ENCODE measurements at places on chromosomes 1 and 21.

DNA sequence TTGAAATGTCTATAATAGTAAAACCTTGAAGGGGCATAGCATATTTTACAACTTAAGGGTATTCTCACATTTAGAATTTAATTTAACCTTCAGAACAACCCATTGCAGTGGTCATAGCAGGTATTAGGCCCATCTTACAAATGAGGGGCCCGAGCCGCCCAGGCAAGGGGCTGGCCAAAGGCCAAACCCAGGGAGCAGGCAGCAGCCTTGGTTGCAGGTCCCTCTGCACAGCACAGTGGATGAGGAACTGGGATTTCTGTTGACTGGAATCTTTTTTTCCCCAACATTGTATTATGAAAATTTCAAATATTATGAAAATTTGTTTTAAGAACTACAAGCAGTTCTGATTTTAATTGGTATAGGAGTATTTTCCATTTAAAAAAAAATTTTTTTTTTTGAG is 33.2 kb downstream of the CCSAP start:
- no peak for DNase-seq

DNA sequence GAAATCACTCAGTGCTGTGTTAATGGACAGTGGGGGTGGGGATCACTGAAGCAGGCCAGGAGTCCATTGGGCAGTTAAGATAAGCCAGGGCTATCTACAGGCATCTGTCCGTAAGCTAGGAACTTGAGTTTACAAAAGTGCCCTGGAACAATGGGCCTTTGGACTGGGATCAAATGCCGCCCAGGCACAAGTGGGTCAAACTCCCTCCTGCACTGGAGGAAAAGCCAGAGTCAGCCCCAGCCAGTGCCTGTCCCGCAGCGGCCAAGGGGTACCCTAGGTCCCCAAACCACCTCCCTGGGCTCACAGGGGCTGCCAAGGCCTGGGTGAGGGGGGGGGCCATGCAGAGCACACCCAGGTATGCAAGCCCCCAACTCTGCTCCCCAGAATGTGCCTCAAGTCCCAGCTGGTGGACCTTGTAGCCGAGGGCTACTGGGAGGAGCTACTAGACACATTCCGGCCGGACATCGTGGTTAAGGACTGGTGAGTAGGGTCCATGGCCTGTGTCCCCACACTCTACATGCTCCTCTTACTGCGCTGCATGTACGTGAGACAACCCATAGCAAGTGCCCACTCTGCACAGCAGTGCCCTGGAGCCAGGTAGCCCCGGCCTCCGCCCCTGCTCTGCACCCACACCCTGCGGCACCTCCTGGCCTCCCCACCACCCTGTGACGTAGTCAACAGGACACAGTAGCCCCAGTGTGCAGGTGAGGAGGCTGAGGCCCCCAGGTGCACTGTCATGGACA is 7.7 kb downstream of the FBXO6 start:
- no peak for DNase-seq

GRCh38 chr21:29196670-29197191 is 66.3 kb downstream of the MAP3K7CL start:
- peak; percentile 42 for DNase-seq

DNA sequence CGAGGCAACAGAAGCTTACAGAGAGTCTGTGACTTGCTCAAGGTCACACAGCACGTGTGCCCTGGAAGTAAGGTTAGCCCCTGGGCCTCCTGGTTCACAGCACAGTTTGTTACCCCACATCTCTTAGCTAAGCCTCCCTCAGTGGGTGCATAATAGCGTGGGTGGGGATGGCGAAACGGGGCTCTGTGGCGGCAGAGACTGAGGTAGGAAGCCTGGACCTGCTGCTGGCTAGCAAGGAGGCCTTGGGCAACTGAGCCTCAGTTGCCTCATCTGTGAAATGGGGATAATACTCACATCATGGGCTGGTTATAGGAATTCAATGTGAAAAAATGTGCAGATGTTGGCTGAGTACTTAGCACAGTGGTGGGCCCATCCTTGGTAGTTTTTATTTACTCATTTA is 596 bp downstream of the PADI4 start:
- DNase-seq: no peak

- no peak for DNase-seq
Observed at GRCh38 chr1:4109628-4109940, 209.5 kb upstream of the C1orf174 start.

GRCh38 chr1:46396441-46397398 is 2.6 kb downstream of the FAAH start:
- DNase-seq: no peak

DNA sequence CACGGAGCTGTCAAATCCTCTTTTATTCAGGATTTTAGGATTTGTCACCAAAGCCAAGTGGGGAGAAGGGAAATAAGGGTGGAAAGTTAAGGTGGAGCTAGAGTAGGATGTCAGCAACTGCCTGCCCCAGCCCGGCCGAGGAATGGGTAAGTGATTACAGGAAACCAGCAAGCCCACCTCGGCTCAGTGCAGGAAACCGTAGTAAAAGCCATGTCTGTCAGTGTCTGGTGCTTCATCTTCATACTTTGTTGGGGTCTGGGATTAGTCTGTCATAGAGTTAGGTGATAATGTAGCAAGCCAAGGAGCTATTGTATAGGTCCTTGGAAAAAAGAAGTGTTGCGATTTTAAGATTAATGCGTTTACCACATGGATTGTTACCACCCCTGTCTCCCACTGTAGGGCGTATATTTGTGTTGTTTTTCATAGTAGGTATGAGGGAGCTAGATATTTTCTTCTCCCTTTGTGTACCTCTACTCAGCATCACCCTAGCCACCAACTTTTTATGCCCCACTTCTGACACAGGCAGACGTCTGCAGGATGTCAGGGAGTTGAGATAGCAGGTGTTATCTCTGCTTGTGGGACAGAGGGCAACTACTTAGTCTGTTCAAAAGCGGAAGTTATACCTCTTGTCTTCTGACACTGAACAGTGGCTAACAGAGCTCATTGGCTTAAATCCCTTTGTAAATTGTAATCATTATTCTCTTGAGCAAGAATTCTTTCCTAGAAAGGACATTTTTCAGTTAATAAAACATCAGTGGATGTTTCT is 253.7 kb downstream of the HHAT start:
- DNase-seq: no peak

DNA sequence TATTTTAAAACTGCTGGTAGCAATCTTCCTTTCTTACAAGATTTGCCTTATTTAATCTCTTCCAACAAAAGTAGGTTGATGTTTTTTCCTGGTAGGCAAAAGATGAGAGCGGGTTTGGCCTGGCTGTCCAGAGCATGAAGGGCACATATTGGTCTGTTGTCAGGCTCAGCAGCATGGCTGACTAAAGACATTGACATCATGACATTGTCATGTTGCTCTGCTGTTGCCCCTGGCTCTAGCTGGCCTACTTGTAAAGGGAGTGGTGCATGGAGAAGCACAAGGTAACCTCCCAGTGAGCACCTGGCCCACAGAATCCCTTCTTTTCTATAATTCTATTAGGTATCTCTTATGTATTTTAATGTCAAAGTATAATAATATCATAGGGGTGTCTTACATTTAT is 23.6 kb downstream of the GNPAT start:
- no peak for DNase-seq

GRCh38 chr1:233620065-233620464 is 6.2 kb downstream of the KCNK1 start:
- peak; percentile 87 for DNase-seq

DNA sequence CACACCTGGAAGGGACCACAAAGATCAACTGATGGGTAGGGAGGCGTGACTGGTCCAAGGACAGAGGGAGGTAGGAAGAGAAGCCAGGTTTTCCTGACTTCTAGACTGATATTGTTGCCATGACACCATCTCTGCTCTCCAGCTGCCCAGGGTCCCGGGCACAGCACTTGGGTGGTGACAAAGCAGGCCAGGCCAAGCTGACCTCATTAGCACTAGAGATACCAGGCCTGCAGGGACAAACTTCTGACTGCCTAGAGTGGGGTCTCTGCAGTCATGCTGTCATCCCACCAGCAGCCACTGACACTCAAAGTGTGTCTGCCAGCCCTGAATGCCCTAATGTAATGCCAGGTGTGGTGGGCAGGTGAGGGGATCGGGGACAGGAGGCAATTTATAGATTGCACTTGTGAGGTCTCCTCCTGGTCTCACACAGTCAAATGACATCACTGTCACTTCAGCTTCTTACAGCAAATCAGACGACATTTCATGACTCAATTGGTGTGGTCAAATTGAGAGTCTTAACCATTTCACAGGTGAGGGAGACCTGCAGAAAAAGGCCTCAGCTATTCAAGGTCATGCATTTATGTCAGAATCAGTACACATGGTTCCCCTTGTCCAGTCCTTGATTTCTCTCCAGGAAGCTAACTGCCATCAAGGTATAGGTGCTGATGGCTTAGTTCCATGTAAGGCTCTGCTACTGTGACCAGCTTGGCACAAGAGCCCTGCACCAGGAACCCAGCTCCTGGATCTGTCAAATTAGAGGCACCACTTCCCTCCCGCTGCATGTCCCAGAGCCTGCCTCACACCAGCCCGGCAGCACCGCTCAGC is 2.7 kb downstream of the SLC9A1 start:
- no peak for DNase-seq
